ENCODE measurements at places on chromosomes 3 and 15.

DNA sequence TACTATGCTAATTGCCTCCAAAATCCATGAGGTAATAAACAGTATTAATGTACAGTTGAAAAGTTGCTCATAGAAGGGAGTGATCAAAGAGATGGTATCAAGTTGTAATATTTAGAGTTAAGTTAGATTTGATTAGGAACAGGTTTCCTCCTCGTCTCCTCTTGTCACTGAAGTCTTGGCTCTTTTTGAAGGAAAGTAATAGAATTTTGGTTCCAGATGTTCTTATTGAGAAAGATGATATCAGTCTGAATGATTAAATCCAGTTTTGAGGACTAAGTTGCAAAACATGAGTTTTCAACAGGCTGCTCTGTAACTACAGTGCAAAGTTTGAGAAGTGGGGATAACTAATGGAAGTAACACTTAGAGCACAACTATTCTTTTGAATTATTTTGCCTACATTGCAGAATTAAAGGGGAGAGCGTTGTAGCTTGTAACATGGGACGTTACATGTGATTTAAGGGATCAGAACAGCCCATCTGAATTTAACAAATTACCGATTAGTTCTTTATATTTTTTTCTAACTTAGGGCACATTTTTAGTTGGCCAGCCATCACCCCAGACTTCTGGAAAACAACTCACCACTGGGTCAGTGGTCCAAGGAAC, 48.3 kb downstream of the MAP6D1 start:
- DNase-seq, result no peak

DNA sequence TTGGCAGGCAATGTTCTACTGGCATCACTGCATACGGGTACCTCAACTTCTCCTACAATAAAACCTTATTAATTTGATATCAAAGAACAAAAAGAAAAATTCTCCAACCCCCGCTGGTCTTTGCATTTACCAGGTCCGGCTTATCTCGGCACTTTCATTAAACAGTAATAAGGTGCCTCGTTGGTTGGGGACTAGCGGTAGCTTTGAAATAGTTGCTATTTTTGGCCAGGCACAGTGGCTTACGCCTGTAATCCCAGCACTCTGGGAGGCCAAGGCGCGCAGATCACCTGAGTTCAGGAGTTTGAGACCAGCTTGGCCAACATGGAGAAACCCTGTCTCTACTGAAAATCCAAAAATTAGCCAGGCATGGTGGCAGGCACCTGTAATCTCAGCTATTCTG, 32.0 kb upstream of the CGNL1 start:
- DNase-seq, result no peak

DNA sequence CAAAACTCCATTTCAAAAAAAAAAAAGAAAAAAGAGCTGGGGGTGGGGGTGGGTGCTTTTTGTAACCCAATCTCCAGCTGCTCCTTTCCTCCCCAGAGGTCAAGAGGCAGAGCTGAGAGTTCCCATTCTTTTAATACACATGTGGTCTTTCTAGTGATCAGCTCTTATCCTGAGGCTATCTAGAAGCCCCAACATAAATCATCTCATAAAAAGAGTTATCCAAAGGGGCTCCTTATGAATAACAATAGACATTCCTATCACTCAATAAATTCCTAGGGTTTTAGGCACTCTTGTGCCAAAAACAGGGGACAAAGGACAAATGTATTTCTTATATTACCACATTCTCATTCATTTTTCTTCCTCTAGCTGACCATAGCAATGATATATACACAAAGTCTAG, 25.1 kb upstream of the GAP43 start:
- DNase-seq, result no peak

GRCh38 chr3:36480911-36481648, 100.8 kb downstream of the STAC start:
- no peak for DNase-seq

DNA sequence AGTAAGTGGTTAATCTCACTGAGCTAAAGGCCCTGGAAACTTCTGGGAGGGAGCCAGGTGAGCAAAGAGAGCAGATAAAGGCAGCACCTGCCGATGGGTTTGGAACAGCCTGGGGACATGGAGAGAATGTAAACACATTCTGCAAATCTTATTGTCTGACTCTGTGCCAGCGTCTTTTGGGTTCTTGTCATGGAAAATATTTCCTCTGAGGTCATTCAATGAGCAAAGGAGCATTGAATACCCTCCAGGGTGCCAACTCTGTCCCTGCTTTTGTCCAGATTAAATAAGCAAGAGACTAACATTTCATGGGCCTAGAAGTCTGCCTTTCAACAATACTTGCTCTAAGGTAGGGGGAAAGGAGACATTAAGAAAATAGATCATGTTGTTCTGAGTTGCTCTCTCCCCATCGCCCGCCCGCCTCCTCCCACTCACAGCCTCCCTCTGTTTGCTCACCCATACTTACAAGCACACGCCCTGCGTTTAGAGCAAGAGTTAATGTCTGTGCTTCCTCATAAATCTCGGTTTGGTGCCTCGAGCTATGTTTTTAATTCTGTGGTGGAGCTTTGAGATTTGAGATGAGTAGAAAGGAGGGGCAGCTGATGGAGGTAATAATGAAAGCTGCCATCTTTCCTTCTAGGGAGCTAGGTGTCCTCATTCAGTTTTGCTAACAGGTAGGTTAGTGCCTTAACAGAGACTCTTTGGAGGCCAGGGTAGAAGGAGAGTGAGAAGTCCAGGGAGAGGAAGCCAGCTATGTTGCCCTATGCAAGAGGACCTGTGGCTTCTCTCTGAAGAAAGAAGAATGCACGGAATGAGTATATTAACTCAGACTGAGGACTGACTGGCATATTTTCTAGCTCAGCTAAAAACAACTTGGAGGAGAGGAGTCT, 132.9 kb downstream of the TPRG1 start:
- no peak for DNase-seq

- DNase-seq, result no peak
Observed at GRCh38 chr3:75294124-75294523, 370.0 kb upstream of the FRG2C start.

DNA sequence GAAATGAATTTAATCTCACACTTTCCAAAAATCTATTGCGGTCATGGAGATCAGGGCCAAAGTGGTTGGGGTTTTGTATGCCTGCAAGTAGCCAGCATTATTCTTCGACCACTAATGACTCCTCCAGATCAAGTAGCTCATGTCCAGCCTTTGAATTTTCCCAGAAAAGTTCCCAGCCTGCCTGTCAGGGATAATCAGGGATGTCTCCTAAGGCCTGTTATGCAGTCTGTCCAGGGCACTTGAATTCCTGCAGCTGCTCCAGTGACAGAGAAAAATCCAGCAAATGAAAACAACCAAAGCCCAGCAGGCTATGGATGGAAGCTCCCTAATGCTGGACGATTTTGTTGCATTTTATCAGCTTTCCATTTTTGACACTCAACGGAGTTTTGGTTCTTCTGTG, 215.4 kb downstream of the ADAMTSL3 start:
- no peak for DNase-seq

- DNase-seq, result no peak
Observed at GRCh38 chr3:188338086-188338485, 184.1 kb downstream of the LPP start.

GRCh38 chr15:64251121-64251520, 88.3 kb upstream of the PPIB start:
- DNase-seq, result no peak

- DNase-seq, result no peak
Observed at GRCh38 chr3:31878231-31878838, 102.7 kb downstream of the OSBPL10 start.

DNA sequence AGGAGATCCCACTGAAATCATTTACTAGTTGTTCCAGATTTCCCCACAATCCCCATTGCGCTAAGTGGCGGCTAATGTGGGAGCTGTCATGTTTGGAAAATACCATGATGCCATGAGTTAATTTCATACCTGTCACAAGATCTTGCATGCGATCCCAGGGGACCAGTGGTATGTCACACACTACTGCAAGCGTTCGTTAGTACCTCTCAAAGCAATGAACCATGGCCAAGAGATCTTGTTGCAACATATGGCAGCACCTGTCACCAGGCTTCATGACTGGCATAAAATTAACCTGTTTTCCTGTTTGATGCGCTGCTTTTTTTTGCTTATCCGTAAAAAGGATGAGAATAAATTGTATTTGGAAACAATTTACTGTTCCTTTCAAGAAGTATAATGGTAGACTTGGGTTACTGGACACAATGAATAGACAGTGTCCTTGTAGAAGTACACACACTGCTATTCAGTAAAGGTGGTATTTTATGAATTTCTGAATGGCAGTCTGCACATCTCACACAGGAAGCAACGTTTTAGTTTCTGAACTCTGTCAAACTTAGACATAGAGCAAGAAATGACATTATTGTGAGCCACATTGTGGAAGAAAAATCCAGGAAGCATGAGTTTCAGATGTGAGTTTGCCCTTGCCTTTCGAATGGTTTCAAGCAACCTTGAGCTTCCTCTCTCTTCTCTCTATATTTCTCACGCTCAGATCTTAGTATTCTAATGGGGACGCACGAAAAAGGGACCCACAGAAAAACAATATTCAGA, 81.9 kb downstream of the CHL1 start:
- no peak for DNase-seq

DNA sequence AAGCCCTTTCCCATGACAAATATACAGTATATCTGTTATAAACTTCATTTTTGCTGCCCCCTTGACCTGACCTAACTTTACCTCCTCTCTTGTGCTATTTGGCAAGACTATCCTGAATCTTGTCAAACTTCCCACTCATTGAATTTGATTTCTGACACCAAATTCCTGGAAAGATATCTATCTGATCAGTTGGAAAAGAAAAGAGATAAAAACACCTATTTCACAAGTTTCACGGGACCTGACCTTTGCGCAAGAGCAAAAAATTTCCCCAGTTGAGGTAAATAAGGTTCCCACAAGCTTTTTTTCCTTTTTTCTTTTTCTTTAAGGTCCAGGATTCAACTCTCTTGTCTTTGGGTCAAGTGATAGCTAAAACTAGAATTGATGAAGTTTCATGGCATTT, 189.2 kb upstream of the LPP start:
- DNase-seq, result no peak

GRCh38 chr3:46296826-46297225, 54.6 kb downstream of the CCR3 start:
- DNase-seq, result no peak

GRCh38 chr15:98657721-98658120, 9.4 kb downstream of the IGF1R start:
- DNase-seq, result no peak

GRCh38 chr15:68791431-68792283, 29.0 kb downstream of the ANP32A start:
- DNase-seq, result peak; percentile 55

DNA sequence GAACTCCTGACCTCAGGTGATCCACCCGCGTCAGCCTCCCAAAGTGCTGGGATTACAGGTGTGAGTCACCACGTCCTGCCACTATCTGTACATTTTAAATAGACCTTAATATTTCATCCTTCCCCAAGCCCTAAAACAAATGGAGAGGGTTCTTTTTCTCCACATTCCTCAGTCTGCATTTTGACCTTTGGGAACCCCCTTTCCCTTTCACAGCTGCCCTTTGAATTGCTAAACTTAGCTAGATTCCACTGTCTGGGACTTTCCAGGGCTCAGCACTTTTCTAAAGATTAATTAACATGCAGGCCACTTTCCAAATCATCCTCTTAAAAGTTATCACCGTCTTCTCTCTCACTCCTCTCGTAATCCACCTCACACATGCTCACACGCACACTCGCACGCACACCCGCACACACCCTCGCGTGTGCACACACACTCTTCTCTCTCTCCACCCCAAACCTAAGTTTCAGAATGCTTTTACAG, 124.2 kb downstream of the TMCO5A start:
- DNase-seq, result no peak

- DNase-seq, result no peak
Observed at GRCh38 chr15:43735416-43735815, 10.8 kb upstream of the PDIA3 start.

GRCh38 chr15:68426116-68426515, 5.8 kb downstream of the ITGA11 start:
- no peak for DNase-seq

Measured in stimulated activated CD4-positive, alpha-beta T cell treated with anti-CD3 and anti-CD28 coated beads, Interleukin-4, amount 100 ng/mL, for 24 hours (primary cell).